Posterior cingulate gyrus (tissue), 11 donors: ENCODE measurements at places on chromosomes 5 and 9.
A peak's percentile ranks its signal among the peaks of the same experiment; 100 is the strongest.

DNA sequence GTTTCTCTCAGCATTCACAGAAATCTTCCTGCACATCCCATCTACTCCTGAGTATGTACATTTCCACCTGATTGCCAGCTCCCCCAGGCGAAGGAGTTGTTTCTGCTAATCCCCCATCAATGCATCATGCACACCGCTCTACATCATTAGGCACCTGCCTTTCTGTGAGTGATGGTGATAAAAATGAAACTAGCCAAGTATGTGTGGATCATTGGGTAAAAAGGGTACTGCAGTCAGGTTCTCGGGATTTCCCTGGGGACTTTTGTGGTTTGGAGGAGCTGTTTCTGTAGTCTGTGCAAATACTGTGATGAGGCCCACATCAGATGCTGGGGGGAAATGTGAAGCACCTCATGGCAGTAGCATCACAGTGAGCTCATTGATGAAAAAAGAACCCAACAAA, 30.4 kb downstream of the CAMK4 start:
- DNase-seq: no peak

- no peak for DNase-seq
These were observed 162.2 kb upstream of the STK32A start for GRCh38 chr5:147072622-147073021.

- DNase-seq: no peak
These were observed 56.7 kb upstream of the RPS23 start for GRCh38 chr5:82334856-82335255.

- DNase-seq: no peak
These were observed 4.3 kb downstream of the SMIM33 start for GRCh38 chr5:139474890-139475791.

DNA sequence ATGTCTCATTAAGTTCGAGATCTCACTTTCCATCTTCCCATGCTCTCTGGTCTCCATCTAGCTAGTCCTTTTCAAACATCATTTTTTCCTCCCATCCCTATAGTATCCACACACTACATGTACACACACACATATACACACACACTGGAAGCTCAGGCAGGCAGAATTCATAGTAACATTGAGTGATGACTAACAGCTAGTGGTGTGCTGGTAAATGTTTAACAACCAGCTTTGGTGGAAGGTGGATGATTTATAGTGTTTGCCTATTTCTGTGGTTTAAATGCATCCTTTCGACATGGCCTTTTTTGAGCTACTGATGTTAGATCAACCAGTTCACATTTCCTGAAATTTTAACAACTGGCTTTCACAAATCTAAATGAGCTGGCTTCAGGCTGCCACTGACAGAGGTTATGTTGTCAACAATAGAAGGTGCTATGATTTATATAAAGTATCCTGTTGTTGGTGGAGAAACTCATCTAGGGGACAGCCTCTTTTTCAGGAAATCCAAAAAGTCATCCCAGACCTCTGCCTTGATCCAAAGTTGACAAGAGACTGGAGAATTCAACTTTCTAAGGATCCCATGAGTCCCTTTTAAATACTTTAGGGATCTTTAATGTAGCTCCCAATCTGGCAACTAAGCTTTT, 117.8 kb downstream of the CCDC192 start:
- DNase-seq: no peak

- no peak for DNase-seq
These were observed 47.7 kb downstream of the LIX1 start for GRCh38 chr5:97094579-97095317.

GRCh38 chr5:114361724-114362196, at the start of gene KCNN2:
Gene KCNN2 (plus strand): TSS chr5:114362070. CDS start chr5:114362140, 70 bp downstream.
- peak; percentile 91 for DNase-seq

DNA sequence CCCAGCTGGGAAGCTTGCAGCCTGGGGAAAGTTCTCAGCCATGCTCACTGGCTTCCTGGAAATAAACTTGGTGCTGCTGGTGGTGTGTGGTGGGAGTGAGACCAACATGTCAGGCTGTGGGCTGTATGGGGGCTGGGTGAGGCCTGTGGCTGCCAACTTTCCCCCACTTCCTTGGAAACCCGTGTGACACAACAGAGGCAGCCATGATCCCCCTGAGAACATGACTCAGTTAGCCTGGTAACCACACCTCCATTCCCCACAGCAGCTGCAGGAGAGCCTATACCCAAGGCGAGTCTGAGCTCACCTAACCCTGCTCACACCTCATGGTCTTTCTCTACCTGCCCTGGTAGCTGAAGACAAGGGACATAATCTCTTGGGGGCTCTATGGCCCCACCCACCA, 72.7 kb upstream of the RGMB start:
- no peak for DNase-seq

GRCh38 chr5:31741496-31741895, 102.6 kb downstream of the PDZD2 start:
- DNase-seq: peak; percentile 88

DNA sequence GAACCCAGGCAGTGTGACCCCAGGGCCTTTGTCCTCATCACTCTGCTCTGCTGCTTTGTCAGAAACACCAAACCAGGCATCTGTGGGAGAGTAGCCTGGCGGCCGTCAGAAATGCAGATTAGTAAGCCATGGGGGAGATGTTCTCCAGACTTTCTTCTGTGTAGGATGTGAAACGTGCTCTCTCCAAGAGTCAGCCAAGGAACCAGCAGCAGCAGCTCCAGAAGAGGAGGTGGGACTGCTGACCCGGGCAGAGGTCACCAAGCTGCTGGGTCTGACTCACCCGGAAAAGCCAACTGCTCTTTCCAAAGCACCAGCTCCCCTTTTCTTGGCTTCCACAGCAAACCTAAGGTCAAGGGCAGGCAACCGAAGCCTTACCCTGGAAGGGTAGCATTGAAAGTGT, 14.4 kb upstream of the ABLIM3 start:
- DNase-seq: no peak

GRCh38 chr9:92392690-92393089, 11.7 kb downstream of the OGN start:
- DNase-seq: no peak

DNA sequence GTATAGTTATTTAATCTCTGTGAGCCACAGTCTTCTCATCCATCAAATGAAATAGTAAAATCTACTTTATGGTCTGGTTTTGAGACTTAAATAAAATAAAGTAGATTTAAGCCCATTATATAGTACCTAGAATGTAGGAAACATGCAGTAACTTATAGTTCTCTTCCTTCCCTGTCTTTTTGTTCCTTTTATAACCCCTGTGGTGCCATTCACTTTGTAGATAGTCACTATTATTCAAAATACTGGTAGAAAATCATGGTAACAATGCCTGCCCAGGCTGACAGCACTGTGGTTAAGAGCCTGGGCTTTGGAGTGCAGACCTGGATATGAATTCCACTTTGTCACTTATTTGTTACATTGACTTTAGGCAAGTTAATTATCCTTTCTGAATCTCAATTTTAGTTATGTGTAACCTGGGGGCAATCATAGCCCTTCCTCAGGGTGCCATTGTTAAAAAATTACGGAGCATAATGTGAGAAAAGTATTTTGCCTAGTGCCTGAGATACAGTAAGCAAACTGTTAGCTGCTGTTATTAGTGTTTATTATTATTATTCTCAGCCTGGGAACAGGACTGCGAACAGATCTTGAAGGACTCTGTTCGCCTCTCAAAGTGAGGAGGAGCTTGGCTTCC, 100.4 kb downstream of the RALGPS1 start:
- no peak for DNase-seq

DNA sequence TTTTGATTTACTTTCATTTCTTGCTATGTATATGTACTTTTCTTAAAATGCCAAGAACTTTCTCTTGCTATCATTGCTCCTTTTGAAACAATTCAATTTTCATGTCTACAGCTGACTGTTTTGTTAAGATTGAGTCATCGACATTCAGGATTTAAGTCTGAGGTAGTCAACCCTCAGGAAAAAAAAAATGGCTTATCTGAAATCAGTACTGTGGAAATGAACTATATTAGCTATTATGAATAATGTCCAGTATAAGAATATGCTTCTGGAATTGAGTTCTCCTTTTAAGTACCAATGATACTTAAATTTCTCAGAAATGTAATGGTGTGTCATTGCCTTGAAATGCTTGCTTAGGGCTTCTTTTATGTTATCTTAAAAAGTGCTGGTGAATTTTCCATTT, 37.9 kb downstream of the TNFAIP8 start:
- DNase-seq: no peak

DNA sequence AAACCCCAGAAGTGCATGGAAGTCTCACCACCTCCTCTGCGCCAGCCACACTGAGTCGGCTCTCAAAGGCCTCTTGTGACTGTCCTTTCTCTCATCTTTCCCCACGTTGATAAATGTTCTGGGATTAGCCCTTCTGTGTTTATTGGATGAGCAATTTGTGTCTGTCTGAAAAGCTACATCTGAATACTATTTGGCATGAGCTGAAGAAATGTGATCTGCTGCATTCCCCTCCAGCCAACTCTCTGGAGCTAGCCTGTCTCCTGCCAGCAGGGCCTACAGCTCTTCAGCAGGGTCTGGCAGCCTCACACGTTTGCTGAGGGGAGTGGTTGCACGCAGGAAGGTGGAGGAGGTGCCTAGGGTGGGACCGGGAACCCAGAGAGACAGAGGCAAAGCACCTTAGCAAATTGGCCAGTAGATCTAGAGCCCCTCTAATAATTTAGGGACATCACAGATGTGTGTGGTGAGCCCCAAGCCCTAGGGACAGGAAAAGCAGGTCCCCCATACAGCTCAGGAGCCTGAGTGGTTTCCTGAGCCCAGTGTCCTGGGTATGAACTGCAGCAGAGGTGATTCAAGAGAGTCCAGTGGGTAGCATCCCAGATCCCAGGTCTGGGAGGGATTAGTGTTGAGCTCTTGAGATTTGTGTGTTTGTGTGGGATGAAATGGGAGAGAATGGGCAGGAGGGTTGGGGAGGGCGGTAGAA, 20.5 kb upstream of the B4GALT1 start:
- no peak for DNase-seq

- no peak for DNase-seq
These were observed 703.4 kb upstream of the GRAMD2B start for GRCh38 chr5:125719681-125720347.

DNA sequence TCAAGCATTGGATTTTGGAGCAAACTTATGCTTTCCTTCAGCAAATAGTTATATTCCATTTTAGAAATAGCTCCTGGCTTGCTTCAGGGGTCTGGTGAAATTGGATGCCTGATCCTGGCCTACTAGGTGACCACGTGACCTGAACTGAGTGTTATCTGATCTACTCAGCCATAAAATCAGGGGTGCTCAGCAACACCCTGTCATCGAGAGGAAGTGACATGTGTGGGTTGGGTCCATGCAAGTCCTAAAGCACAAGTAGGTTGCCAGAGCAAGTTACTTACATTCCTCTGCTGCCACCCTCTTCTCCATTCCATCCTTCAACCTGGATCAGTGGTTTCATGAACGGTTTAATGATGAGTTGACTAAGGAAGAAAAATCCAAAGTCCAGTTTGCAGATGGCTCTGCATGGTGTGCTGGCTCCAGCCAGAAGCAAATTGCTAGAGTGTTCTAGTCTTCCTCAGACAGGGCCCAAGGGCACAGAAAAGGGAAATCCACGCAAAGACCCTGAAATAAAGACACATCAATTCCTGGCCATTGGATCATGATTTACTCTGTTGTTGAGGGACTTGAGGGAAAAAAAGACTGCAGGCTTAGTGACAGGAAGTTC, 2.8 kb upstream of the FAM193B start:
- DNase-seq: no peak

- DNase-seq: no peak
These were observed 55.5 kb upstream of the SPATA31C2 start for GRCh38 chr9:88193766-88194165.

- DNase-seq: no peak
These were observed 13.7 kb downstream of the FOXD1 start for GRCh38 chr5:73434907-73435306.

DNA sequence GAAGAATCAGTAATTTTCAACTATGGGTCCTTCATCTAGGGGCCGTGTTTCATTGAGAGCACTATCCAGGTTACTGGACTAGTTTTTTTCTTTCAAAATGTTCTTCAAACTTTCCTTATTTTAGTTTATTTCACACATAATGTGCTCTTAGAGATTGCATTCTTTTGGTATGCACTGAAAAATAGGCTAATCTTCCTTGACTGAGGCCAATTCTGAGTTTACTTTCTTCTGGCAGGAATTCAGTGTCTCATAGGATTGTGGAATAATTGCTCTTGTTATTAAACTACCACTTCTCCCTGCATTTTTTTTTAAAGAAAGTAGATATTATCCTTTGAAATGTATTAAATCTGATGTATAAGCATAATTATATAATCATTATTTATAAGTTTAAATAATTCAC, 624.5 kb downstream of the RAB3C start:
- no peak for DNase-seq

DNA sequence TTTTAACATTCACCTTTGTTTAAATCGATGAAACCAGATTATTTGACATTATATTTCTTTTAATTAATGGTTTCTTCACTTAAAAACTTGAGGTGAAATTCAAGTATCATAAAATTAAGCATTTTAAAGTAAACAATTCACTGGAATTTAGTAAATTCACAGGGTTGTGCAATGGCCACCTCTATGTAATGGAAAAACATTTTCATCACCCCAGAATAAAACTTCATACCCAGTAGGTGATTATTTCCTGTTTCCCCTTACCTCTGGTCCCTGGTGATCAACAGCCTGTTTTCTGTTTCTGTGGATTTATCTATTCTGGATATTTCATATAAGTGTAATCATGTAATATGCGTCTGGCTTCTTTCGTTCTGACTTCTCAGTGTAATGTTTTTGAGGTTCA, 27.2 kb downstream of the HSPA4 start:
- no peak for DNase-seq
